Suppressor macrophage treated with lipopolysaccharide for 1 hour (primary cell): ENCODE measurements at places on chromosomes 2 and 18.

DNA sequence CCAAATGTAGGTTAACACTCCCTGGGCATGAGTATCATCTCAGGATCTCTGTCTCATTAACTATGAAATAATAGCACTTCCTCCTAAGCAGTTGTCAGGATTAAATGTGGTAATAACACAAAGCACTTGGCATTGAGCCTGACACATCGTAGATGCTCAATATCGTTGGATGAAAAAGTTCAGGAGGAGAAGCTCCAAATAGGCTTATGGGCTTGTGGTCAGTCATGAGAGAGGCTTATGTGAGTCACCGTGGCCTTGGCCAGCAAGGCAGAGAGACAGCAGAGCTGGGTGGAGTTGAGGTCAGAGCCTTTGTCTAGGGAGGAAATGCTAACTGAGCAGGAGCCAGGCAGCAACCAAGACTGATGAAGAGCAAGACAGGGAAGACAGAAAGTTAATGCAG lies 68.3 kb upstream of the PPM1B start:
- peak; percentile 95 for DNase-seq

GRCh38 chr2:84212611-84213314 lies 246.3 kb downstream of the SUCLG1 start:
- no peak for DNase-seq

DNA sequence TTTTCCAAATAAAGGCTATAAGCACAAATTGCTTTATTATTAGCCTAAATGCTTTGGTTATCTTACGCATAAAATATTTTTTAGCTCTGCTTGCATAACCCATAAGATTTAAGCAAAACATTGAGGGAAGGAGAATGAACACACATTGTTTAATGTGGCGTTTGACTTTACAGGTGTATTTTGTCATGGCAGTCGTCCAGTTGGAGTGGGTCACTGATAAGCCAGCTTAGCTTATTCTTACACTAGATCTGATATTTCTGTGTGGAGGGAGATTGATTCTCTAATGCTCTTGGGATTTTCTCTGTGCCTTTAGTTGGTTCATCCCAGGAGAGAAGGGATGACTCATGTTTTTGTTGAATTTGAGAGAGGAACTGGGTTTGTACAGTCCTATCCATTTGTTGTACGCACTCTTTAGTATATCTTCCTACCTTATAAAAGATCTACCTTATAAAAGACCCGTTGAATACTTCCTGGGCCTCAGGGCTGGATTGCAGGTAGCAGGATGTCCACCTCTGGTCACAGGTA lies 47.5 kb upstream of the ACYP2 start:
- no peak for DNase-seq

- DNase-seq: no peak
Observed at GRCh38 chr2:124566518-124566970, 541.5 kb downstream of the CNTNAP5 start.

DNA sequence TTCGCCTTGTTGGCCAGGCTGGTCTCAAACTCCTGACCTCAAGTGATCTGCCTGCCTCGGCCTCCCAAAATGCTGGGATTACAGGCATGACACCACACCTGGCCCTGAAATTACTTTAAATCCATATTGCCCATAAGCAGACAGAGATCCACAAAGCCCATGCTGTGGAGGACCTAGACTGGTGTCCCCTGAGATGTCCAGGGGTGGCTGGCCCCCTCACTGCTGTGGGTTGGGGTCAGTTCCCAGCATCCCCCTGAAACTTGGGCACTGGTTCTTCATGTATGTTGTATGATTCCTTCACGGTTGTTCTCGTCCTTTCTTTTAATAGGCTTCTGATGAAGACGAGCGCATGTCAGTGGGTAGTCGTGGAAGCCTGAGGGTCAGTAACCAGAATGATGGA lies 78.1 kb upstream of the RBM44 start:
- no peak for DNase-seq

DNA sequence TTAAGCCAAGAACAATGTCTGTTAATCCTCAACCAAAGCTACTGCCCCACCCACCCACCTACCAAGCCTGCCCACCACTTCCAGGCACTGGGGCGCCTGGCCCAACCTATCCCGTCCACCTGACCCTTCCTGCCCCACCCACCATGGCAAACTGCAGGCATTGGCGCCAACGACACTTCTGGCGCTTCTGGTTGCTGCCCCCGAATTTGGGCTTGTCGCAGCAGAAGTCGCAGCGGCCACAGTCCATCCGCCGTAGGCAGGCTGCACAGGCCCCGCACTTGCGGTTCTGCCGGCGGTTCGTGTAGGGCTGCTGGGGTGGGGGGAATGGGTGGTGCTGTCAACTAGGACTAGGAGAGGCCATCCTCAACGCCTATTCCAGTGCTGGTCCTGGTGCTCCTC lies 7.3 kb downstream of the MBD1 start:
- no peak for DNase-seq

DNA sequence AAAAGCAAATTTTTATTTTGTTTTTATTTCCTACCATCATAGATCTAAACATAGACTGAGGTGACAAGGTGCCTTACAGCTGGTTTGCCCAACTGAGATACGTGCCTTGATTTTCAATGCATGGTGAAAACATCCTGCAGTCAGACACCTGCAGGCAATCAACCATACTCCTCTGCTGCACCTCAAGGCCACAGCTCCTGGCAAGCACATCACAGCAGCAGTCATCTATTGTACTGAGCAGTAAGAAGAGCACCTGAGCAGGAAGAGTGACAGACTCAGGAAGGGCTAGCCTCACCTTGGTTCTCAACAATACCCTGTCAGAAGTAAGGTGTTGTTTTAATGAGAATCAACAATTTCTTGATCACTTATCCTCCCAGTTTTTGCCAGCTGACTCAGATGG lies 1206.8 kb upstream of the NRXN1 start:
- no peak for DNase-seq

- no peak for DNase-seq
Observed at GRCh38 chr2:147642765-147643164, 202.1 kb upstream of the ACVR2A start.

DNA sequence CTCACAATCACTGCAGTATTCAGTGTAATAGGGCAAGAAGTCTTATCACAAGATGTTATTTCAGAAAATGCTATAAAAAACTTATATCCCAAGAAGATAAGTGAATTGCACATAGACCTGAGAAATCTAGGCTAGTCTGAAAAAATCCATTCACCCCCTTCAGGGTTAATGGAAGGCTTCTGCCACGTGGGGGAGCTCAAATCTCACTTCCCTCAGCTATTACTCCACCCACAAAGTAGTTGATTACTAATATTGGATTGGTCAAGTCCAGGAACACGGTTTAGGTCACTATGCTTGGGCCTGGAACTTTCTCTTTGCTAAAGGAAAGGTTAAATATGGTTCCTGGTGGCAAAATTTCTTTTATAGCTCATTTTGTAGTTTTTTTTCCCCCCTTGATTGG lies 51.2 kb upstream of the ADAM23 start:
- DNase-seq: peak; percentile 75

- no peak for DNase-seq
Observed at GRCh38 chr2:39380525-39381150, 56.4 kb downstream of the MAP4K3 start.

GRCh38 chr2:181234487-181234891 lies 222.7 kb upstream of the ITGA4 start:
- DNase-seq: no peak

- peak; percentile 93 for DNase-seq
Observed at GRCh38 chr2:239927424-239927981, 97.6 kb downstream of the NDUFA10 start.

- DNase-seq: no peak
Observed at GRCh38 chr2:32841931-32842898, 104.5 kb upstream of the LTBP1 start.

- no peak for DNase-seq
Observed at GRCh38 chr2:221134718-221135117, 437.4 kb downstream of the EPHA4 start.

DNA sequence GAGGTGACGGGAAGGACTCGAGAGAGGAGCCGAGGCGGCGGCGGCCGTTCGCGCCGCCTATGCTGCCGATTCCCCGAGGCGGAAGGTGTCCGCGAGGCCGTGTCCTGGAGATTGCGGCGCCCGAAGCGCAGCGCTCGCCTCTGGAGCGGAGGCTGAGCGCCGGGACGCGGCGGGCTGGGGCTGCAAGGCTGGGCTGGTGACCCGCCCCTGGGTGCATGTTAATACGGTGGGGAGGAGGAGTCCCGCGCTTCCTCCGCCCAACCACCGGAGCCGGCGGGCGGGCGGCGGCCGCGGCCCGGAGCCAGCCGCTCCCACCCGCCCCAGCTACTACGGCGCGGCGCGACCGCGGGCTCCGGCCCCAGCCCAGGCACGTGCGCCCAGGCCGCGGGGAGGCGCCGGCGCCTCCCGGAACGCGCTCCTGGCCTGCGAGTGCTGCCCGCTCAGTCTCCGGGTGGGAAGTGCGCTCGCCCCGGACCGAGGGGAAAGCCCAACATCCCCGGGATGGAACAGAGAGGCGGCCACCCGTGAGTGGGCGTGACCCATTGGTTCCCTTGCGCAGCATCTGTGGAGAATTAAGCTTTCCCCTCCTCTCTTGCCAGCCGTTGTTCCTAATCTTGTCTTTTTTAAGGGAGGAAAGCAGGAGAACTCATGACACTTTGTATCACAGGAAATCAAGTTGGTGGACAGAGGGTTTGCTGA lies at the start of gene DLGAP1:
DLGAP1 (minus strand) TSS at position 195 of the 699 bp plus-strand sequence.
- DNase-seq: peak; percentile 25

DNA sequence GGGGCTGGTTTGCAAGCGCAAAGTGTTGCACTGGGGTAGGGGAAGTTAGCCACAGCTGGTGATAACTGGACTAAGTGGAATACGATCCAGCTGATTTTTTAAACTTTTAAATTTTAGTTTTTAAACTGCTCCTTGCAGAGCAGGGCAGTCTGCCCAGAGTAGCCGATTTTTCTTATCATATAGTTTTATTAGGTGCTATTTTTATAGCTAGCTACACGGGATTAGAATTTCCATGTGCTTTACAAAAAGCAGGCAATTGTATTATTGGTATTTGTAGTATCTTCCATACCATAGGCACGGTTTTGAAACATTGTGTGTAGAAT lies 9.6 kb downstream of the CPLX4 start:
- no peak for DNase-seq

- no peak for DNase-seq
Observed at GRCh38 chr2:101124643-101125366, 26.4 kb downstream of the TBC1D8 start.

GRCh38 chr2:109213646-109214433 lies 84.8 kb downstream of the SH3RF3 start:
- peak; percentile 89 for DNase-seq

- no peak for DNase-seq
Observed at GRCh38 chr2:96843538-96844268, at the start of gene ANKRD23. Gene ANKRD23 (minus strand): TSS chr2:96844021. CDS start chr2:96843992, 29 bp downstream.

GRCh38 chr2:149021271-149021719 lies 17.2 kb upstream of the LYPD6B start:
- DNase-seq: no peak

GRCh38 chr2:140128909-140129308 lies 1348.7 kb upstream of the NXPH2 start:
- no peak for DNase-seq

DNA sequence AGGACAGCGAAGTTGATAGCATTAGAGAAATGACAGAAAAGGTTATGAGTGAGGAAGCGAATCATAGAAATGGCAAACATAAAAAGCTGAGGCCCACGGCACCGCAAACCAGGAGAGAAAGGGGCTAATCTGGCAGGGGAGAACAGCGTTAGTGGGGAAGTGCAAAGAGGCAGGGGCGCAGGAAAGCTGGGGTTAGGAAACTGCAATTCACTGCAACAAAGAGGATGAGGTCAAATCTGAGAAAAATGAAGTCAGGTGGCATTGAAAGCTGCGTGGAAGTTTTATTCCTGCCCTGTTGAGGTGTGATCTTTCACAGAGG lies 653 bp upstream of the ABI2 start:
- no peak for DNase-seq

GRCh38 chr2:112832841-112833638 lies 3.5 kb downstream of the IL1B start:
- DNase-seq: peak; percentile 93

DNA sequence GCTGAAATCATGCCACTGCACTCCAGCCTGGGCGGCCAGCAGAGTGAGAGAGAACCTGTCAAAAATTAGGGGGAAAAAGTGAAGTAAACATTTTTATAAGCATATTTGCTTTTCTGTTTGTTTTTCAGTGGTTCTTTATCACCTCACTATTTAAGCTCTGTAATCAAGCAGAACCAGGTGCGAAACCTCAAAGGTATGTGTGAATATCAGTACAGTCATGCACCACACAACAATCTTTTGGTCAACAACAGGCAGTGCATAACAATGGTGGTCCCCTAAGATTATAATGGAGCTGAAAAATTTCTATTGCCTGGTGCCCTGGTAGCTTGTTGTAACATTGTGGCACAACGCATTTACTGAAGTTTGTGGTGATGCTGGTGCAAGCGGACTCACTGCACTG lies 167.4 kb upstream of the STON1 start:
- DNase-seq: no peak

DNA sequence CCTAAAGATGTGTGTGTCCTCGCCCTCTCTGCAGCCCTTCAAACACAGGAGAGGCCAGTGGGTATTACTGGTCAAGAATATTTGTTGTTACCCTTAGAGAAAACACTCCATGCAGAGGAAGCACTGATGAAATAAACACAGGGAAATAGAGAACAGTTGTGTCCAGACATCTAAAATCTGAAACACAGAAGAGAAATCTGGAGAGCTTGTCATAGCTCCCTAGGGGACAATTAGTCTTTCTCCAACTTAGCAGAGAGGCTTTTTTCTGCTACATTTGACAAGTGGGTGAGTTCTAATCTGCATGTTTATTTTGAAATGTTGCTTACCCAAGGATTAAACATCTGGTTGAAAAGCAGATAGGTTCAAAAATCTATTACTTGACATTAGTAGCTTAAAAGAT lies 190.1 kb downstream of the CTNNA2 start:
- no peak for DNase-seq

DNA sequence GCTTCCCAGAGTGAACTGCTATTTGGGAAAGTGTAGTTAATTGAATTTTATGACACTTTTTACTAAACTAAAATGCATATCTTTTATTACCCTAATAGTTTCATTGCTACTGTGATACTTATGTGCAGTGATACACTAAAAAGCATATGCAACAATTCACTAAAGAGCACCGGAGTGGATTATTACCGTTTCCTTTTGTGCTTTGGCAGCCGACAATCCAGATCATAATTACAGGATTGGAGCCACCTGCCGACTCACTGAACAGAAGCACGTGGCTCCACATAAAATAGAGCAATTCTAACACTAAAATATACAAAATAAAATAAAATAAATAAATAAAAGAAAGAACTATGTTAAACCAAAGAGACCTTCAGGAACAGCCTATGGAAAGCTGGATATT lies 583.4 kb downstream of the NRXN1 start:
- no peak for DNase-seq

DNA sequence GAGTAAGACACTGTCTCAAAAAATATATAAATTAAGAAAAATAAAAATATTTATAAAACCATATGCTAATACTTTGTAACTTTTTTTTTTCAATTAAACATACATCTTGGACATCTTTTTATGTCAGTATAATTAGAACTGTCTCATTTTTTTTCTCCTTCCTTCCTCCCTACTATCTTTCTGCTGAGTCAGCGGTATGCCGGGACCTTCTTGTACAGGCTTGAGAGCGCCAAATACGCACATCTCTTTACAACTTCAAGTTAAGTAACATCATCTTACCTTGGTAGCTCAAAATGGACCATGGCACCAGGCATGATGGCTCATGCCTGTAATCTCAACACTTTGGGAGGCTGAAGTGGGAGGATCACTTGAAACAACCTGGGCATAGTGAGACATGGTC lies 153.4 kb downstream of the FAM161A start:
- no peak for DNase-seq
